ENCODE measurements at places on chromosomes 4 and X. TPM values are rescaled to one million over a fixed set of nuclear protein-coding genes. Genes with fewer than 3 reads are reported as not detected.

The BEX2 gene
- 0.87 TPM for total RNA-seq

The CLGN gene
- total RNA-seq = 1.3 TPM

The NAT8L gene
- 5.2 TPM for total RNA-seq

The TMEM154 gene
- total RNA-seq = 1.3 TPM

The CTAG2 gene
- total RNA-seq = not detected

The IL2 gene
- not detected for total RNA-seq

The UNC5C gene
- 1.8 TPM for total RNA-seq

The SLC4A4 gene
- total RNA-seq = 3.7 TPM

DNA sequence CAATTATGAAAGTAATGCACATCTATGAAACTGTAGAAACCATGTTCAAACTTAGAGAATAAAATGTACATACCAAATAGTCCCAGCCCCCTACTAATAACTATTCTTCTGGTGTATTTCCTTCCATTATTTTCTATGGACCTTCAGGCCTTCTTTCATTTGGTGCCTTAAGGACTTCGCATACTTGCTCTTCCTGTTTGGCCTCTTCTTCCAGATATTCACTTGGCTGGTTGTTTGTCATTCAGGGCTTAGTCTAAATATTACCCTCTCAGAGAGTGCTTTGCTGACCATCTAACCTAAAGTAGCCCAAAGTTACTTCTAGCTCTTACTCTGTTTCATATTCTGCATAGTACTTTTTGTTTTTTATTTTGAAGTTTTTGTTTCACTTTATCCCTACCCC is 70.3 kb upstream of the ARMCX2 start:
- no peaks in the 10 kb centered on the region for H3K4me1 ChIP-seq
- no peaks in the 10 kb centered on the region for H3K36me3 ChIP-seq
- no peak for DNase-seq

- no peak overlapping the region for H3K4me3 ChIP-seq
- no peak for DNase-seq
- H3K4me1 ChIP-seq = no peaks in the 10 kb centered on the region
- H3K36me3 ChIP-seq = no peaks in the 10 kb centered on the region
- H3K27me3 ChIP-seq = no peaks in the 10 kb centered on the region
Measured at GRCh38 chr4:107710493-107711459, 9.3 kb downstream of the PAPSS1 start.

- H3K27ac ChIP-seq = no peak overlapping the region
- peaks cover 13% of the 10 kb centered on the region for H3K4me1 ChIP-seq
- H3K4me3 ChIP-seq = no peak overlapping the region
- H3K36me3 ChIP-seq = no peaks in the 10 kb centered on the region
Measured at GRCh38 chr4:168600796-168601583, 104.1 kb downstream of the PALLD start.

DNA sequence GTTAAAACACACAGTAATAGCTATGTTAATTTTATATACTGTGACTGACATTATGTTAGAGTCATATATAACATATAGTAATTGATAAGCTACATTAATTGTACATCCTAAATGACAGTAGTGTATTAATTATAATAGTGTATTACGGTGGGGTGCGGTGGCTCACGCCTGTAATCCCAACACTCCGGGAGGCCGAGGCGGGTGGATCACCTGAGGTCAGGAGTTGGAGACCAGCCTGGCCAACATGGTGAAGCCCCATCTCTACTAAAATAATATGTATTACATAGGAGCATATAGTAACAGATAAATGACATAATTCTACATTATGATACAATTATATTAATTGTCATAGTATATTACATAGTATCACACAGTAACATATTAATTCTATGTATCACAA is 12.2 kb downstream of the ASMTL start:
- no peak overlapping the region for H3K27ac ChIP-seq
- no peak overlapping the region for H3K4me3 ChIP-seq
- no peaks in the 10 kb centered on the region for H3K36me3 ChIP-seq
- H3K4me1 ChIP-seq = no peaks in the 10 kb centered on the region

DNA sequence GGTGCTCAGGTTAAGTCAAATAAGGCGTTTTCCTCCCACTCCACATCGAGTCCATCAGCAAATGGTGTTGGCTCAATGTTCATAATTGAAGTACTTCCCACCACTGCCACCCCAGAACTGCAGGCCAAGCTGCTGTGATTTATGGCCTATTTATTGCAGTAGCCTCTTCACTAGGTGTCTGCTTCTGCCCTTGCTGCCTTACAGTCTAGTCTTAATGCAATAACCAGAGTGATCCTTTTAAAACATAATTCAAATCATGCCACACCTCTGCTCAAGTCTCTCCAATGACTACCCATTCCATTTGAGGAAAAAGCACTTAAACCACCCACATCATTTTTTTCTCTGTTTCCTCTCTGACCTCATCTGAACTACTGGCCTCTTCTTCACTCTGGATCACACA is 220.3 kb downstream of the KCNIP4 start:
- H3K4me1 ChIP-seq = no peaks in the 10 kb centered on the region
- H3K4me3 ChIP-seq = no peak overlapping the region
- DNase-seq = no peak

DNA sequence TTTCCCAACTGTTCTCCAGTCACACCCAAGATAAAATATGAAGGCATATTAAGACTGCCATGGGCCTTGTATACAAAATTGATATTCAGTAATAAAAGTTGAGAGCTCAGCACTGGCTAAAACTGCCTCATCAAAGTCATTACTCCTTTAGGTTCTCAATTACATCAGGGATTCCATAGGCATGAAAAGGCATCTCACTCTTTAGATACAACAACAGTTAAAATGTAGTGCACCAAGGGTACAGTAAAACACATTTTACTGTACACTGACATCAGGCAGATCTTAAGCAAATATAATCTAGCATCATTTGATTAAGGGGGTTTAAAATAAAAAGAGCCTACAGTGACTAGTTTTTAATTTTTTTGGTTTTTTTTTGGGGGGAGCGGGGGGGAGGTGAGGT is 107.7 kb downstream of the PPP3CA start:
- H3K27ac ChIP-seq = no peak overlapping the region
- no peak for DNase-seq
- no peaks in the 10 kb centered on the region for H3K4me1 ChIP-seq
- H3K27me3 ChIP-seq = no peaks in the 10 kb centered on the region
- no peaks in the 10 kb centered on the region for H3K36me3 ChIP-seq
